ENCODE measurements at places on chromosomes 6 and 20.

DNA sequence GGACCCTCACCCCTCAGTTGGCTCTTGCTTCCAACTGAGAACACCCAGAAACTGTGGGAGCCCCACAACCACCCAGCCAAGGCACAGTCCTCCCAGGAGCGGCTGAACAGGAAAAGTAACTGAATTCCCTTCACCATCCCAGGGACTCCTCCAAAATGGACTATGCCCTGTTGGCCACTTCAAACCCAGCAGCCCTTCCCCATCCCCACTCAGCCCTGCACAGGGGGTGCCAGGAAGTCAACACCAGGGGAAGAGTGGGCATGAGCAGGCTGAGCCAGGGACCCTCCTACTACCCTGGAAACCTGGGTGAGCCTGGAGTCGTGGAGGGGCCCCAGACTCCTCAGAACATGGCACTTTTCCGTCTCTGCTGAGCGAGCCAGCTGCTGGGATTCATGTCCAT, 10.3 kb downstream of the GUCA1B start:
- DNase-seq, result no peak

- DNase-seq, result no peak
Observed at GRCh38 chr20:20010639-20011500, 6.3 kb upstream of the NAA20 start.

GRCh38 chr20:54434196-54434595, 41.2 kb upstream of the DOK5 start:
- DNase-seq, result no peak

- DNase-seq, result no peak
Observed at GRCh38 chr6:110188791-110189190, 8.6 kb downstream of the CDC40 start.

DNA sequence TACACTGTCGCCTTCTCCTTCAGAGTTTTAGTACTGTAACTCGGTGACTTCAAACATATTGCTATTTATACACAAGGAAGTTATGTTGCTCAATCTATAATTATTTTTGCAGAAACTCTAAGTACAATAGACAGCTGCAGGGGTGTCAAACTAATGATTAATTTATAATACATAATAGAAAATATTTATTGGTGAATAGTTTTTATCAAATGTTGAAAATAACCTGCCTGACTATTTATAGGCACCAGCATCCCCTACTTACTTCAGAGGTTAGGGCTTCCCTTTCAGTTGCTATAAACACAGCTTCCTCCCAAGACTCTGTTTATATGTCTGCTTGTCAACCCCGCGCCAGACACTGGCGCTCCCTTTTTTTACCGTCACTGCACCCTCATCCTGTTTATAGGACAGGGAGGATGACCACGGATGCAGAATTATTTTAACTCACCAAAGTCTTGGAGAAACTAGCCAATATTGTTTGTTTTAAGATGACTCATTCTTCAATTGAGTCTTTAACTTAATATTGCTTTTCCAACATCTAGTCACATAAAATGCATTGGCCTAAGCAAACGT, 225.0 kb downstream of the ALDH8A1 start:
- no peak for DNase-seq

GRCh38 chr20:25452333-25452732, 44.9 kb downstream of the GINS1 start:
- DNase-seq, result no peak

DNA sequence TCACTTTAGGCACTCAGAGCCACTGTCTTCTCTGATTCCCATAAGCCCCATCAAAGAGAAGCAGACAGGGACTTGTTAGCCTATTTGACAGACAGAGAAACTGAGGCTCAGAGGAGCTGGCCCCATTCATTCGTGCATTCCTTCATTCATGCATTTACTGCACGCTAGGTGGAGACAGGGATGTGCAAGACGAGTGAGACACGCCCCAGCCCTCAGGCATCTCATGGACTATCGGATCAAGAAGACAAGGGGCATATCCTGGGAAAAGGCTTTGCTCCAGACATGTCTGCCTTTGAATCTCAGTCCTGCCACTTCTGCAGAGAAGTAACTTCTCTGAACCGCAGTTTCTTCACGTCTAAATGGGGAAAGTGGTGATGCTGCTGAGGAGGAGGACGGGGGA, 54.1 kb downstream of the BPIFB1 start:
- DNase-seq, result no peak

DNA sequence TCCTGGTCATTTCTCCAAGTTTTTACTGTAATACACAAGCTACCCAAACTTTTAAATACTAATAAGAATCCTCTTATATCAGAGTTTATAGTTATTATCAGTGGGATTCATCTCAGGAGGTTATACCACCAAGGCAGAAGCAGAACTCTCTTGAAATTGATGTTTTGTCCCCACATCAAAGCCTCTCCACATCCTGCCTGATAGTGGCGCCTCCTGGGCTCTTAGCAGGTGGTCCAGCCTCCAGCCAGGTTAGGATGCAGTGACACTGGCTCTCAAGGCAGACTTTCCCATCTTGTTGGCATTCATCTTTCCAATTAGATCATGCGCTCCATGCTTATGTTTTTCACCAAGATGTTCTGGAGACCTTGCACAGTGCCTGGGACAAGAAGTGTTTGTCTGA, 81.8 kb upstream of the INSM1 start:
- DNase-seq, result no peak

GRCh38 chr20:48684501-48685041, 143.2 kb downstream of the PREX1 start:
- DNase-seq, result no peak

GRCh38 chr6:3176562-3177355, 19.4 kb upstream of the TUBB2A start:
- DNase-seq, result no peak

DNA sequence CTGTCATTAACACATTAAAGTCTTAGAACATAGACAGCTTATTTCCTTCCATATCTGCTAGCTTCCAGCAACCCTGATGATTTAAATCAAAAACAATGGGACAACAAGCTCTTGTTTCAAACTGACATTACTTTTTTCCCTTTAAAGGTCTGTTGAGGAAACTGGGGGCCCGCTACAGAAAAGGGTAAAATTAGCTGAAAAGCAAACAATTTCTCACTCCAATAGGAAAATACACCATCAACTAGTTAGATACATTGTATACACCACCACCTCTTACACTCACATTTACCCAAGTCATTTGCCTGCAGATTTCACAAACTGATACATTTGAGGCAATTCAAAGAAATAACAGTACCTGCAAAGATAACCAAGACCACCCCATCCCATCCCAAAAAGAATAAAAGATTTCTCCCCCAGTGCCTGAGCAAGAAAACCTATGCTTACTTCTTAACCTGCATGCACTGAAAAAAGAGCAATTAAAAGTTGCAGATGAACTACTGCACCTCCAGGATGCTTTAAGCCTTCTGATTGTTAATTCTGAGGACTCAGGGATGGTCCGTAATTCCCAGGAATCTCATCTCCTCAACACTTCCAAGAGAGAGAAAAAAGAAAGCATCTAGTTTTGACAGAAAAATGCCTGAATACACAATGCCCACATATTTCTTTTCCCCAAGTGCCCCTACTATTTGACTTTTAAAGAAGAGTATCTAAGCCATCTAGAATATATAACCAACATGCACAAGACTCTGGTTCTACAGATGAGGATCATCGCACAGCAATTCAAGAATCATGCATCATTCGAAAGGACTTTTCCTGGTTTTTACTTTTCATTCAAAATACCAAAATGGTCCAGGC, 5.6 kb downstream of the ZMYND8 start:
- no peak for DNase-seq

- no peak for DNase-seq
Observed at GRCh38 chr6:18214003-18214402, 50.3 kb downstream of the DEK start.

GRCh38 chr6:16625291-16626265, 135.7 kb downstream of the ATXN1 start:
- no peak for DNase-seq

DNA sequence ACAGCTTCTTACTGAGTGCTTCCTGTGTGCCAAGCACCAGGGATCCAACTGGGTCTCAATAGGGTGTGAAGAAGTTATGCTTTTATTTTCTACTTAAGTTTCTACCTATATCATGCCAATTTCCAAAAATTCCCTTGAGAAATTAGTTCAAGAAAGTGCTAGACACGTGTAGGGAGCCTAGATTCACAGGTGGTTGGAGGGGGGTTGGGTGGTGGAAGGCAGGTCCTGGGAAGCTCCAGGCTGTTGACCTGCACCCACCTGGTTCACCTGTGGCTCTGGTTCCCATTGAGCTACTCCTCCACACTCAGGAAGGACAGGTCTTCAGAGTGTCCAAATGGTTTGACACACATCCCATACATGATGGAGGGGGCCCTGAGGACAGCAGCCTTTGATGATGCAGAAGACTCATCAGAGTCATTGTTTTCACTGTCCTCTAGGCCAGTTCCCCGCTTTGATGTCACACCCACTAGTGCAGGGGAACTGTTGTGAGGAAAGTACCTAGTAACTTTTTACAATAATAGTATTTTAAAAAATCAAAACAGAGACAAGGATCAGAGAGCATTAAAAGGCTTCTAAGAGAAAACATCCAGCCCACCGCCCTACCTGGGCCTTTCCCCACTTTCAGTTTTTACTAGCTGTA, 39.8 kb upstream of the MYL9 start:
- DNase-seq, result no peak

DNA sequence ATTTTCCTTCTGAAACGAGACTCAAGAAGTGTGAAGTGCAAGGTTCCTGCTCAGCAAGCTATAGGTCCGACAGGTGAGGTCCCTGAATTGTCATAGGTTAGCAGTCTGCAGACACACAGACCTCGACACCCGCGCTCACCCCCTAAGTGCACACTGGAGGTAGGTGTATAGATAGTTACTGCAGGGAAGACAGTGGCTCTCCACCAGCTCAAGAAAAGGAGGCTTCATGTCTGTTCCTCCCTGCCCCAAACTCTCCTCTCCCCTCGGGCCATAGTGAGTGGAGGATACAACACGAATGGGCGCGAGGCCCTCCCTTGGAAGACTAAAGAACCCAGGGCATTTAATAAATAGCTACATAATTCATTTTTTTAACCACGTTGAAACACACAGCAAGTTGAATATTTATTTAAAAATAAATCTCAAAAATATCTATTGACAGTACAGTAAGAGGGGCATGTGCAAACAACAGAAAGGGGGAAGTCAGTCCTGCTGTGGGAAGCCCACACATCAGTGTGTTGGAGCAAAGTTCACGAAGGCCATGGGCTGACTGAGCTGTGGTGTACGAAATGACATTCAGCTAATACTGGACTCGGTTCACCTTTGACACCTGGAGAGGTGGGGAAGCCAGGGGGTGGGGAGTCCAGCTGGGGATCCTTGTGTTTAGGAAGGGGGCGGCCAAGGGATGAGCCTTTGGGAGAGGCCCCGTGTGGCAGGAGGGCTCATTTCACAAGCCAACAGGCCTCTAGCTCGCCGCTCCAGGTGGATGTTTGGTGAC, 10.7 kb downstream of the SPATA2 start:
- DNase-seq, result no peak

DNA sequence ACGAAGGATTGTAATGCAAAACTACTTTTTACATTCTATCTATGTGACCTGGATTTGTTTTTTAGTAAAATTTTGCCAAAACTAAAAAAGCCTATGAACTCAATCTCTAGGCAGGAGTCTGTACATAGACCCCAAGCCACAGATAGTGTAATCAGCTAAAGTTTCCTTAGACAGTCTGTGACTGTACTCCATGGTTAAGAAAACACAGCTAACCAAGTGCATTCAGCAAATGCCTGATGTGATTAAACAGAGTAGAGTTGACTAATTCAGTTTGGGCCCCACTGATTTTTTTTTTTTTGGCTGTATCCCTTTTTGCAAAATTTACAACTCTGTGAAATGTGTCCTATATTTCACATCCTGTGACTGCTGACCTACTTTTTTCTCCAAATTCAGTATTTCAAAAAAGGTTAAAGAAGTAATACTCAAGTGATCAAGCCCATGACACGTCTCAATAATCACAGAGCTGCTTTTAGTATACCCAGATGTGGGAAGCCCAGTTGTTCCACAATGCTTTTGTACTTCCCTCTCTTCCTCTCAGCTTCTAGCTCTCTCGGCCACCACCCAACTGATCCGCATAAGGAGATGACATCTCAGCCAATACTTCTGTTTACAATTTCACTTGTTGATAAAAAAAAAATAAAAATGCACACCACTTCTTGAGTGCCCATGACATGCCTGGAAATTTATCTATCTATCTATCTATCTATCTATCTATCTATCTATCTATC, 108.8 kb upstream of the TBX18 start:
- DNase-seq, result no peak

GRCh38 chr20:62370115-62370806, 3.1 kb upstream of the LAMA5 start:
- peak; percentile 19 for DNase-seq

All from glutamatergic neuron (in vitro differentiated cells).